Spleen (tissue), 13 donors: ENCODE measurements at places on chromosomes 2 and 18.

DNA sequence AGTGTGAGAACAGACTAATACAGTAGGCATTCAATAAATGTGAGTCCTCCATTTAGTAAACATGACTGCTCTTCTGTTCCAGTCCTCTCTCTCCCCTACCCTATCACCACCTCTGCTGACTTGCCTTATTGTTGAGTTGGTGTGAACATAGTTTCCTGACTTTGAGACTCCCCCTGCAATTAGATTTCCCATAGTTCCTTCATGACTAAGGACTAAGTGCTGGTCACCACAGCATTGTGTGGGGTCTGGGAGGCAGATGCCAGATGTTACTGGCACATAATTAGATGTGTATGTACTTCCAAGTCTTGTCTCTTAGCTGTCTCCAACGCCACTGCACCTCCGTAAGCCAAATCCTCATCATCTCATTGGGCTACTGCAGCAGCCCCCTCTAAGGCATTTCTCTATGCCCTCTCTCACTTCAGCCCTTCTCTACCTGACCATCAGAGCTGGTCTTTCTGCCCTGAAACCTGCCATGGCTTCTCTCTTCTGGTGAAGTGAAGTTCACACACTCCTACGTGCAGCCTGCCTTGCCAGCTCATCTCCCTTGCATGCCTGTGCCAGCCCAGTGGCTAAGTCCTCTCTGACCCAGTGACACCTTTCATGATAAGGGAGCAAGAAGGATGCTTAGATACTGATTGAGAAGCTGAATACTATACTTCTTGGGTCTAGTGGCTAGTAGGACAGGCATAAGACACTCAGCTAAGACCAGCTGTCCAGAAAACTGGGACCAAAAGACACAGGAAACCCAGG lies 81.6 kb upstream of the ALPP start:
- no peak for DNase-seq

- DNase-seq, result no peak
Measured at GRCh38 chr2:157986761-157987160, 110.6 kb upstream of the ACVR1 start.

DNA sequence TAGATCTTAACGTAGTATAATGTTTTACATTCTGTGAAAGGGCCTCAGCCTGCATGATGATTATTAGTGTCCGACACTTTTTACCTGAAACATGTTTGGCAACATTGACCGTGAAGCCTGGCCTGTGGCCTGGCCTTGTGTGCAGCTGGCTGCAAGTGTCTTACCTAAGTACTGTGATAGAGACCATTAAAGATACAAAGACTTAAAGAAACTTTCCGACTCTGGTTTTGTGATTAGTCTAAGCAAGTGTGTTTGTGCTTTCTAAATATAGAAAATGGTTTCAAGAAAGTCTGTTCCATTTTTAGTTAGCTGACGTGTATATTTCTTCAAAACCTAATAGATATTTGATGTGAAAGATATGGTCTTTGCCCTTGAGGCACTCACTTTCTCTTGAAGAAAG lies 601.8 kb downstream of the LRP1B start:
- no peak for DNase-seq

GRCh38 chr2:20076757-20077156 lies 25.3 kb upstream of the LAPTM4A start:
- DNase-seq, result no peak

DNA sequence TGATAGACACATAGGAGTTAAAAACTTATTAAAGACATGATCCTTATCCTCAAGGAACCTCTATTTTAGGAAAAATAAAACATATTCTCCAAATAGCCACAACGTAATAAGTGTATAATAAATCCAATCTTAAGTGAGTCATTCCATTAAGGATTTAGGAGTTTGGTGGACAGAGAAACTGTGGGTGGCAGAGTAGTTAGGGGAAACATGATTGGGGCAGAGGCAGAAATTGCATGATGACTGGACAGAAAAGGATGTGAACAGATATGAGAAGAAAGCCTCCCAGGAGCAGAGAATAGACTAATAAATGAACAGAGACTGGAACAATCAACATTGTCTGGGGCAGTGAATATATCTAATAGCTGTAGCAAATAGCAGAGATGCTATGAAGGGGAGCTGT lies 48.1 kb upstream of the SIGLEC15 start:
- DNase-seq, result no peak

- DNase-seq, result no peak
Measured at GRCh38 chr2:214837466-214837865, 28.0 kb upstream of the BARD1 start.

DNA sequence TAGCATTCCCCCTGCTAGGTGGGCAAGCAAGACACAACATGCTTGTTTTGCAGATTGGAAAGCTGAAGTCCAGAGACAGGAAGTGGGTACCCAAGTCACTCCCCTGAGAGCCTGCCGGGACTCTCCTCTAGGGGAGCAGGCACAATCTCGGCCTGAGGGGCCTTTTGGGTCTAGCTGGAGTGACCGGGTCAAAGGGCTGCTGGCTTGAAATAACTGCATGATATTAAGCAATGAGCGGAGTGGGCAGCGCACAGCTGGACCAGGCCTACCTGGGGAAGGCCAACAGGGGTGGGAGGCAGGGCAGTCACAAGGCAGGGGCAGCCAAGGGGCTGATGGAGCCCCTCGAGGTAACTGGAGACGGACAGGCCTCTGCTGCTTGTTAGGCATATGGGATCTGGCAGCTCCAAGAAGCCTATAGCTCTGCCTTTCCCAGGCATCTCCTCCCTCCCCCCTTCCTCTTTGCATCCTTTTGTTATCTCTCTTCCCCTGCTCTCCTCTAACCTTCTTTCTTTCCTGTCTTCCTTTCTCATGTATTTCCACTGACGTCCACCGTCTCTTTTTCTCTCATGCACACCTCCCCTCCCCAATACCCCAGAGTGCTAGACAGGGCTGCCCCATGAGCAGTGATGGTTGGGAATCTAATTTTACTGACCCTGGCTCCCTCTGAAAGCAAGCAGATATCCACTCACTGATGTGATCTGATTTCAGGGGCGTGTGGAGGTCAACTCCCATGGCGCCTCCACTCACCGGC lies 237.5 kb downstream of the LOXHD1 start:
- DNase-seq, result no peak

- DNase-seq, result no peak
Measured at GRCh38 chr2:179613701-179614100, 247.7 kb downstream of the ZNF385B start.

- no peak for DNase-seq
Measured at GRCh38 chr2:161131074-161131680, 29.1 kb upstream of the TANK start.

GRCh38 chr2:28364610-28365009 lies 28.0 kb upstream of the FOSL2 start:
- DNase-seq, result peak; percentile 19

- no peak for DNase-seq
Measured at GRCh38 chr2:188604579-188604978, 312.9 kb downstream of the GULP1 start.
